ENCODE measurements at places on chromosomes 1 and 21. TPM values are rescaled to one million over a fixed set of nuclear protein-coding genes. Genes with fewer than 3 reads are reported as not detected.

GRCh38 chr1:55696181-55696754, 481.1 kb upstream of the USP24 start:
- no peak for DNase-seq

DNA sequence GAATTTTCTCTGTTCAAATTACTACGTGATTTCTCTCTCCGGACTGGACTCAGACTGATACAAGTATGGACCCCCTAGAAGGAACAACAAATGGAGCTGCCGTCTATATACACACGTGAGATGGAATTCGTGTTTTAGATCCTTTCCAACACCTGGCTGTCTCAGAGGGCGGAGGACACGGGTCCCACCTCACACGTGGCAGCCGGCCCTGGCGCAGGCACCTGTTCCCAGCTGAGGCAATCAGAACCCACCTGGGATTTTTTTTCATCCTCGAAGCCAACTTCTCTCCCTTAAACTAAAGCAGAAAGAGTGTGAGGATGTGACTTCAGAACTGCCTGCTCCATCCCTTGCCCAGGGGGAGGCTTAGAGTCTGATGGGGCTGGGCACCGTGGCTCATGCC, 34.1 kb upstream of the SCCPDH start:
- no peak for DNase-seq

DNA sequence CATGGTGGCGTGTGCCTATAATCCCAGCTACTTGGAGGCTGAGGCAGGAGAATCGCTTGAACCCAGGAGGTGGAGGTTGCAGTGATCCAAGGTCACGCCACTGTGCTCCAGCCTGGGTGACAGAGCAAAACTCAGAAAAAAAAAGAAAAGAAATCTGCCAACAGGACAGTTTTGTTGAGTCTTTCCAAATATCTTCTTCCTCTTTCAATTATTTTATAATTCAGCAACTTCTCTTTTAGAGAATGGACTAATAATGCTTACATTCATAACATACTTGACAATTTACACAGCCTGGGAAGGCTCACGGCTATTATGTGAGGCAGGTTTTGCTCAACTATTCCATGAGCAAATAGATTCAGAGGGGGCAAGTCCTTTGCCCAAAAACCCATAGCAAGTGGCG, 18.1 kb downstream of the CNR2 start:
- DNase-seq, result no peak

Gene CACNA1S
- polyA plus RNA-seq, result not detected

Gene ATF3
- polyA plus RNA-seq, result 5.0 TPM

DNA sequence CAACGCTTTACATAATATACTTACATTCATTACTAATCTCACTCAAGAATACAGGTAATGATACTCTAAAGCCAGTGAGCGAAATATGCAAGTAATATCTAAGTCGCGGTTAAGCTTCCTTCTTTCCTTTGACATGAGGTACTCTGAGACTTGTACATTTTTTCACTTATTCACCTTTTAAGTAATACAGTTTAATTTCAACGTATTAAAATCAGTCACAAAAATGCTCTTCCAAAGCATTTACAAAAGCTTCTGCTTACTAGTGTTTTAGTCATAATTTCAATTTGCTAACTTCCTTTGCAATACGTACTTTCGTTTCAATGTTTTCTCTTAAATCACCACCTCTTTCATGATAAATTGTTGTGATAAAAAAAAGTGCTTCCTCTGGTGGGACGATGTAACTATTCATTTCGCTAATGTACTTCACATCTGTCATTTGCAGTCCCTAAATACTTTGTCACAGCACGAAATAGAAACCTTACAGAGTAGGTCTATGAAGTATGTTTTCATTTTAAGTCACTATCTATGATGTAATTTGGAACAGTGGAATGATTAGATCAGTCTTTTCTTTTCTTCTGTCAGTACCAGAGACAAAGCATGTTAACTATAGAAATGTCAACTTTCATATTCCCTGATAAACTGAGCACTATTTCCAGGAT, 34.0 kb upstream of the ADGRL4 start:
- DNase-seq, result no peak

GRCh38 chr1:2198571-2198970, 4.0 kb upstream of the FAAP20 start:
- no peak for DNase-seq

DNA sequence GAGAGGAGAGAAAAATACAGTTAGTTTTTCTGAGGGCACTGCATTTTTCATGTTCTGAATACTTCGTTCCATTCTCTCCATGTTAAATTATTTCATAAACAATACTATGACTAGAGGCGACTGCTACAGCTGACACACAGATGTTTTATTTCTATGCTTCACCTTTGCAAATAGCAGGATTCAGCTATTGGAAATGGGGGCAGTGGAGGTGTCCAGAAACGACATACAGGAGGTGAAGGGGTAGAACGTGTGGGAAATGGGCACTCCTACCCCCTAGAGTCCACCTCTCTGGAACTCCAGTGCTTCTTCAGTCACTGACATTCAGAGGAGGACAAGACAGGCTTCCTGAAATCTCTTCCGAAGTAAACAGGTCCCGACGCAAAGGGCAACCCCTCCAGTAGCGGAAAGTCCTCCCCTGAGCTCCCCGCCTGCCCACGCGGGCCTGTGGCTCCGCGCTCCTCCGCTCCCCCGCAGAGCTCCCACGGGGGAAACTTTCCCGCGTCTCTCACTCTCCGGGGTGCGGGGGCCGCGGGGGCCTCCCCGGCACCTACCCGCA, 480 bp downstream of the DPYD start:
- DNase-seq, result peak; percentile 34

DNA sequence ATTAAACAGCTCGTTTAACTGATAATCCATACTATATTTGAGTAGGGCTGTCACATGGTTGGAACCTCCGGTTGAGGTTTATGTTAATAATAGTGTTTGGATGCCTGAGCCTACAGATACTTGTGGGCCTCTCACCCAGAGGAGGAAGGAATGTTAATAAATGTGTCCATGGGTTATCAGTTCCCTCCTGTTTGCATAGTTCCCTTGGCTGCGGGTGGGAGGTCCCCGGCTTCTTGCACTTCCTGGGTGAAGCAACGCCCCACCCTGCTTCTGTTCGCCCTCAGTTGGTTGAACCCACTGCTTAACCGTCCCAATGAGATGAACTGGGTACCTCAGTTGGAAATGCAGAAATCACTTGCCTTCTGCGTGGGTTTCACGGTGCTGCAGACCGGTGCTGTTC, 23.6 kb upstream of the GBP1 start:
- no peak for DNase-seq

DNA sequence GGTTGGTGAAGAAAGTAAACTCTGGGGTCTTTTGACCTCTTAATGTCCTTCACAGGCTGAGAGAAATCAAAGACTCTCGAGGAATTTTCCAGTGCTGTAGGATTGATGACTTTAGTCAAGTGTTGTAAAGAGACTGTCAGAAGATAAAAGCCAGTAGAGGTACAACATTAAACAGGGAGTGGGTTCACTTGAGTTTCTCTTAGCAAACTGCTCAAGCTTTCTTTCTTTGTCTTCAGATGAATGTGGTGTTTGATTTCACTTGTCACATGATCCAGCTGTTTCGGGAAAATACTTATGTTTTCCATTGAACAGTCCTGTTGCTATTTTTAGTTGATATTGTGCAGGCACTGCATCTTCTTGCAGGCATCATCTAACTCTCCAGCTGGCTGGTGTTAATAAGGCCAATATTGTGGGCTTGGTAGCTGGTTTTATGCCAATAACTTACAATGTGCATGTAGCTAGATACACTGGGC, 45.6 kb downstream of the XCL2 start:
- no peak for DNase-seq

Gene SMCP
- polyA plus RNA-seq, result not detected

Gene MCOLN3
- polyA plus RNA-seq, result 4.2 TPM

- no peak for DNase-seq
Observed at GRCh38 chr1:30187413-30188023, 535.9 kb downstream of the MATN1 start.

DNA sequence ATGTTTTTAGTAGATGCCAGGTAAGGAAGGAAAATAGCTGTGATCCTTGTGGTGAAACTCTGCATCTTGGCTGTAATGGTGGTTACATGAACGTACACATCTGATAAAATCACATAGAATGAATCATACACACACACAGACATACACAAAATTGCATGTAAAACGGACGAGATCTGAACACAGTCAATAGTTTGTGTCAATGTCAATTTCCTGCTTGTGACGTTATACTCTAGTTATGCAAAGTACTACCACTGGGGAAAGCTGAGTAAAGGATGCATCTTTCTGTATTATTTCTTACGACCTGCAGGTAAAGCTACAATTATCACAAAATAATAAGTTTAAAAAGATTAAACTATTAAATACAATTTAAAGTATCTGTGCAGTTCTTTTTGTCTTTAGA, 493.7 kb upstream of the ZP4 start:
- no peak for DNase-seq

Gene ADAMTS1
- polyA plus RNA-seq, result 0.18 TPM

Gene PI4KB
- polyA plus RNA-seq, result 26.8 TPM

Gene CCDC181
- polyA plus RNA-seq, result 0.14 TPM

GRCh38 chr1:34603594-34603993, 151.3 kb upstream of the GJB5 start:
- no peak for DNase-seq

GRCh38 chr1:147168626-147169058, 3.6 kb downstream of the PRKAB2 start:
- no peak for DNase-seq

DNA sequence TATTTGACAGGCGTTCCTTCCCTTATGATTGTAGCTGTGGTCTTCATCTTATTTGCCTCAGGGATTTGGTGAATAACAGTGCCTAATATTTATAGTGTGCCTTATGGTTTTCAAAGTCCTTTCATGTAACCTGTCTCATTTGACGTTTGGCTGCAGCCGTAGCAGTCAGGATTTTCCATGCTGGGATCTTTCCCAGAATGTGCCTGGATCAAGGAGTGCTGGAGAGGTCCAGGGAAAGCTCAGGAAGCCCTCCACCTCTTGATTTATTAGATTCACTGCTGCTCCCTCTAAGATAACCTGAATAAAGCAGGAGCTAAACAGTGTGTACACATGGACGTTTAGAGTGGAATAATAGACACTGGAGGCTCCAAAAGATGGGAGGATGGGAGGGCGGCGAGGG, 5.2 kb downstream of the C1orf21 start:
- no peak for DNase-seq

DNA sequence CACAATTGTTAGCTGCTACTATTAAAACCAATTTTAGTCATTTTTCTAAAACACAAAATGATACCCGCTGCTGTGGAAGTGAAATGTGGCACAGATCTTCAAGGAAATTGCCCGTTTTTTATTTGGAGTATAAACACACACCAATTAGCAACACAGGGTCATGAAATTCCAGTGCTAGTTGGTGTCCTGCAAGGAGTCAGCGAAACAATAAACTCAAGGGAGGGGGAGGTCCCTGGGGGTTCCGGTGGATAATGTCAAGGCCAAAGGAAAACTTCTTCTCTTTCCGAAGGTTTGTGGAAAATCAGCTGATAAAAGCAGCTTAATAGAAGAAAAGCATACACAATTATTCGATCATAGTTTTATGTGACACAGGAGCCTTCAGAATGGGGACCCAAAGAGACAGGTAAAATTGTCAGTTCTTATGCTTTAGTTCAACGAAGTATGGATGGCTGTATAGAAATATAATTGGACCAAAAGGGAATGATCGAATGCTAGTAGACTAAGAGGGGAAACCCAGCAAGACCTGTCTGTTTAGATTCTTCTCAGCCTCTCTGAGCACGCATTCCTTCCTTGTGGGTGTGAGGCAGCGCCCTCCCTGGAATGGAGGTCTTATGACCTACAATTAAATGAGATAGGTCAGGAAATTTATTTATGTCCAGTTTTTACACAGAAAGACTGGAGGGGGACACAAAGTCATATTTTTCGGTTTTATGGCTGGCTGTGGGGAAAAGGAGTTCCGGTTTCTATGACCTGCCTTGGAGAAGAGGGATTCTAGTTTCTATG, 65.9 kb downstream of the KCNK1 start:
- DNase-seq, result no peak

DNA sequence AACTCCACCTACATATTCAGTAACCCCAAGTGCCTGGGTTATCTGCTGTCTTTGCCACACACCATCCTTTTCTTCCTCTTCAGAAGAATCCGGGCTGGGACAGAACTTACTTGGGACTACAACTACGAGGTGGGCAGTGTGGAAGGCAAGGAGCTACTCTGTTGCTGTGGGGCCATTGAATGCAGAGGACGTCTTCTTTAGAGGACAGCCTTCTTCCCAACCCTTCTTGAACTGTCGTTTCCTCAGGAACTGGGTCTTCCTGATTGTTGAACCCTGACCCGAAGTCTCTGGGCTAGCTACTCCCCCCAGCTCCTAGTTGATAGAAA, 10.5 kb downstream of the CERS2 start:
- no peak for DNase-seq

- DNase-seq, result no peak
Observed at GRCh38 chr1:159992161-159992560, 38.1 kb upstream of the SLAMF9 start.

Gene SPRR2B
- polyA plus RNA-seq, result not detected

- no peak for DNase-seq
Observed at GRCh38 chr1:81802707-81803430, 2.1 kb downstream of the ADGRL2 start.

DNA sequence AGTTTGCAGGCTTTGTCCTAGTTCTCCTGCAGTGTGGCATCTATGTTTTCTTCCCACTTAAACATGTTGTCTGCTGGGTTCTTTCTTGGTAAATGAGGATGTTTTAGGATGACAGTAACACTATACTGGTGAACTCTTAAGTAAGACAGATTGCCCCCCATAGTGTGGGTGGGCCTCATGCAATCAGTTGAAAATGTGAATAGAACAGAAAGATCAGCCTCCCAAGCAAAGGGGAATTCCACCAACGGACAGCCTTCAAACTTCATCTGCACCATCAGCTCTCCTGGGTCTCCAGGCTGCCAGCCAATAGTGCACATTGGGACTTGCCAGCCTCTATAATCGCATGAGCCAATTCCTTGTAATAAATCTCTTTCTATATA, 10.7 kb upstream of the TARBP1 start:
- DNase-seq, result no peak

GRCh38 chr21:44300262-44300959, 558 bp downstream of the PFKL start:
- peak; percentile 42 for DNase-seq

Gene ARHGEF11
- 13.7 TPM for polyA plus RNA-seq

Gene PGLYRP3
- not detected for polyA plus RNA-seq

All from A549 (cell line).